CD4-positive, alpha-beta T cell treated with Interleukin-15 for 4 hours (primary cell): ENCODE measurements at places on chromosomes 12 and 14.
A peak's percentile ranks its signal among the peaks of the same experiment; 100 is the strongest.

DNA sequence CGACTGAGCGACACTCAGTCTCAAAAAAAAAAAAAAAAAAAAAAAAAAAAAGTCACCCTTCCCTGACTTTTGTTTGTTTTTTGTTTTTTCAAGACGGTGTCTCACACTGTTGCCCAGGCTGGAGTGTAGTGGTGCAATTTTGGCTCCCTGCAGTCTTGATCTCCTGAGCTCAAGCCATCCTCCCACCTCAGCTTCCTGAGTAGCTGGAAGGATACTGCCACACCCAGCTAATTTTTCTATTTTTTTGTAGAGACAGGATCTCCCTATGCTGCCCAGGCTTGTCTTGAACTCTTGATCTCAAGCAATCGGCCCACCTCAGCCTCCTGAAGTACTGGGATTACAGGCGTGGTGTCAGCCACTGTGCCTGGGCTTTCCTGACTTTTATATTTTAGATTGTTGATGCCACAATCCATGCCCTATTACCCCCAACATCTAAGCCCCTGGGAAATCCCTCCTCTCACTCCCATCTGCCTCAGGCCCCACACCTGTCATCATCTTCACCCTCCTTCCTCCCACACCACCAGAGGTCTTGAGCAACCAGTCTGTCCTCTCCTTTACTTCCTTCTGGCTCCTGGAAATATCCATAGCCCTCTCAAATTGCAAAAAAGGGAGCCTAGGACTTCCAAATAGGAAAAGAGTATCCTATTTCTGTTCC, 7.8 kb downstream of the IKZF4 start:
- no peak for DNase-seq

DNA sequence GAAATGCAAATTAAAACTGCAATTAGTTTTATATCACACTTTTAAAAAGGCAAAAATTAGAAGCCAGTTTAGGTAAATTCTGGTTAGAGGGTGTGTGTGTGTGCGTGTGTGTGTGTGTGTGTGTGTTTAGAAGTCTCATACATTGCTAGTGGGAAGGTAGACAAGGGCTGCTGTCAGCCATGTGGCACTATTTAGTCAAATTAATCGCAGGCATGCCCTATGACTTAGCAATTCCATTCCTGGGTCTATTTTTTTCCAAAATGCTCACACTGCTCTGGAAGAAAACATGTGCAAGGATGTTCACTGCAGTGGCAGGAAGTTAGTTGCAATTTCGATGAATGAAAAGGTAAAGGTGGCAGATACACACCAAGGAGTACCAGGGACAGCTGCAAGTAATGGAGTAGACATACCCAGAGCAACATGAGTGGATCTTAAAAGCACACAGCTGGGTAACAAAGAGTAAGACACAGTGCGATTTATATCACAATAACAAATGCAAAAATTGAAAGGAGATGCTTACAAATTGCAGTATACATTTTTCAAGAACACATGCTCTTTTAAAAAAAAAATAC, 11.6 kb downstream of the CAPZA3 start:
- no peak for DNase-seq

- DNase-seq, result no peak
Measured at GRCh38 chr12:82919388-82920054, 232.8 kb downstream of the TMTC2 start.

DNA sequence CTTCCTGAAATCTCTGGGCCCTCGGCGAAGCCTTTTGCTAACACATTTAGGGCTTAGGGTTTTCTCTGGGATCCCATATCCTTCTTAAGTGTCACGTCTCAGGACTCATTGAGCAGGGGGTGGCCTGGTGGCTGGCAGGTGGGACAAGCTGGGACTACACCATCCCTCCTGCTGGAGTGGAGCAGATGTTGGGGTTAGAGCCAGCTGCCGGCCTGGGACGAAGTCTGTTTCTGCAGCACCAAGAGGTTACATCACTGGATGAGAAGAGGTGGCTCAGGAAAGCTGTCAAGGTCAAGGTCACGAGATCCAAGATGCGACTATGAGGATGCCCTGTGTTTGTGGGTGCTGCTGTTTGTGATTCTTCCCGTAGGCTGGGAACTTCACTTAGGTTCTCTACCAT, 16.3 kb downstream of the SMCO2 start:
- no peak for DNase-seq

GRCh38 chr12:88868050-88868449, 287.8 kb upstream of the KITLG start:
- no peak for DNase-seq

- no peak for DNase-seq
Measured at GRCh38 chr12:54974279-54974678, 10.3 kb downstream of the TESPA1 start.

DNA sequence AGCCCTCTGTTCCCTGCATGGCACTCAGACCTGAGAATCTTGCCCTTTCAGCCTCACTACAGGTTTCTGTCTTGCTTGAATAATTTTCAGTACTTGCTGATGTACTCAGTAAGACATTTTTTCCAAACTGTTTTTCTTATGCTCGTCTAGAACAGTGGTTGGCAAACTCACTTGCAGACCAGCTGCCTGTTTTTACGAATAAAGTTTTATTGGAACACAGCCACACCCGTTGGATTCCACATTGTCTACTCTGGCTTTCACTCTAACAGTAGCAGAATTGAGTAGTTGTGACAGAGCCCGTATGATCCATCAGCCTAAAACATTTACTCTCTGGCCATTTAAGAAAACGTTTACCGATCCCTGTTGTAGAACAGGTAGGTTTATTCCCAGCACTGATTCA, 72.8 kb downstream of the FOXN4 start:
- no peak for DNase-seq

DNA sequence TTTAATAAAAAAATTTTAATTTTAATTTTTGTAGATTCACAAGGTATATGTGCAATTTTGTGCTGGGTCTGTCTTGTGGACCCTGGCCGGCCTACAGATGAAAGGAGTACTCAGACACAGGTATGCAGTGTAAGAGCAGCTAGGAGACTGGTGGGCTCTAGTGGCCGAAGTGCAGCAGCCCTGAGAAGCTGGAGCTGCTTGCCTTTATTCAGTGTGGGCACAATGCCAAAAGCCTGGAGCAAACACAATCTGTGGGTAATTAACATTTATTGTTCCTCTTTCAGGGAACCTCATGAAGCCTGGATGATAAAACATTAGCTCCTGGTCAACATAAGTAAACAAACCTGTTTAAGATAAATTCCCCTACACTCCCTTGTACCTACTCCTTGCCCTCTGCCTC, 135.7 kb upstream of the SEL1L start:
- DNase-seq, result no peak

- DNase-seq, result no peak
Measured at GRCh38 chr14:95293449-95293848, 26.3 kb downstream of the CLMN start.

GRCh38 chr14:22176957-22177356, 412.1 kb downstream of the DAD1 start:
- no peak for DNase-seq

DNA sequence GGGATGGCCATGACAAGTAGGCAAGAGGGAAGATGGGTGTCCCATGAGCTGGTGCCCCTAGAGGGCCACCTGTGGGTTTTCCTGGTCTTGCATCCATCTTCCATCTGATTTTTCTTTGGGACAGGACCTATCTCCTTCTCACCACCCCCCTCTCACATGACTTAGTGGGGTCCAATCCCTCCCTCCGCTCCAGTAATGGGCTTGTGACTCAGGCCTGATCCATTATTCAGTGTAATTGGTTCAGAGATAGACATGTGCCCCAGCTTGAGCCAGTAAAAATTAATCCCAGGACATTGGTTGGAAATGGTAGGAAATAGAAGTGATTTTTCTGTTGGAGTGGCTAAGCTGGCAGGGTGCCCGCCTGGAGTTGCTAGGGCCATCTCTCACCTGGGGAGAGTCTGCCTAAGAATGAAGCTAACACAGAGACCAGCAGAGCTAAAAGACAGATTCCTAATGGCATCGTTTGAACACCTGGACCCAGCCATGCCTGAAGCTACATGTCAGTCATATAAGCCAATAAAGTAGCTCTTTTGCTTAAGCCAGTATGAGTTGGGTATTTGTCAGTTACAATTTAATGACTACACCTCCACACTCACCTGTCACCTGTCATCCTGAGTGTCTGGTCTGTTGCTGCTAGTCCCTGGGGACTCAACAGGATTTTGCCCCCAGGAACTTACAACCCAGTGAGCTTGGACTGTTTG, 14.7 kb downstream of the RASAL1 start:
- no peak for DNase-seq

DNA sequence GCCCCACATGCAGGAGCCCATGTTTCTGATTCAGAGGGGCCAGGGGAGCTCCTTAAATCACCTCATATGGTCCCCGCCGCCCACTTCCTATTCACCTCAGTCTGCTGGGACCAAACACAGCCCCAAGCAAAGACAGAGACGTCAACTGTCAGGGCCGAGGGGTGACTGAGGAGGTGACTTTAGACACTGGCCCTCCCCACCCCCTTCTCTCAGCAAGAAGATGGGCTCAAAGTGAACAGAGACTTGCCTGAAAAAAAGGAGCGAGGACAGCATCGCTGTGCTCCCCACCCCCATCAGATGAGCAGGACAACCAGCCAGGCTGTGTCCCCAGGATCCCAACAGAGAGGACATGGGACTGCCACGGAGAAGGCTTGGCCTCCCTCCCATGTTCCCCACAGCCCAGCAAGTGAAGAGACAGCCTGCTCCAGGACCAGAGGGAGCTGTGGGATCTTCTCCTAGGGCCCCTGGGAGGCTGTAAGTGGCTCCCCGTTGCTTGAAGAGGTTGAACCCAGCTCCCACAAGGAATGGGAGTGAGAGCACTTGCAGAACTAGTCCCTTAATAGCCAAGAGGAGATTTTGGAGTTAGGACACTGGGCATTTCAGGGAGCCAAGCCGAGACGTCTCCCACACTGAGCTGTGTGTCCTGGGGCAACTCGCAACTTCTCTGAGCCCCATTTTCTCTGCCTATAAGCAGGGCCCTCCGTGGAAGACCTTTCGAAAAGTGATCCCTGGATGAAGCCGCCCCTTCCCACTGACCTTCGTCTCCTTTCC, 1.3 kb upstream of the KRT79 start:
- no peak for DNase-seq

DNA sequence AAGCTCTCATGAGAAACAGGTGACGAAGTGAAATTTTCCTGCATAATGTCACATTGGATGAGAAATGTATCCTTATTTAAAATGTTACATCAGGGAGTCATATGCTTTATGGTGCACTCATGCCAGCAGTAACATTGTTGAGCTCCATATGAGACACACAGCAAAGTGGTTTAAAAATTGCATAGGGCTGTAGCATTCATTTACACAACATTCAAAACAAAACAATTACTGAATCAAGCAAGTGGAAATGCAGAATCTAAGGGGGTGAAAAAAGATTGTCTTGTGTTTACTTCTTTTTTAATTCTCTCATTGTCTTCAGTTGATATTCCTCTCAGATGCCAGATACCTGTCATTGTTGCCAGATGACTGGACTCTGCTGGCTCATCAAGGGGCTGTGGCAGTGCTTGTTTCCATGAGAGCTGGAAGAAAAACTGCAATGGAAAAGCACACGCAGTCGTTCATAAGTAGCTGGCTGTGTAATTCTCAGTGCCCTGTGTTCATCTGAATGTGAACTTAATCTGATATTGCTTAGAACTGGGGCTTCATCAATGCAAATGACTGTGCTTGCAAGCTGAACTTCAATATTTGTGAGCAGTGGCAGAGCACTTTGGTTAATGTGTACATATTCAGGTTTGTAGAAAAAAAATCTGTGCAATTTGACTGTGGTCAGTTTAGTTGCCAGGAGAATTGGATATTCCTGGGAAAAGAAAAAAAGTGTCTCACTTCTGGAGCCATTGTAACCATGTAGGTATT, 305.6 kb downstream of the RAD51B start:
- DNase-seq, result no peak

- DNase-seq, result peak; percentile 12
Measured at GRCh38 chr14:24483604-24484252, 24.3 kb downstream of the CMA1 start.

DNA sequence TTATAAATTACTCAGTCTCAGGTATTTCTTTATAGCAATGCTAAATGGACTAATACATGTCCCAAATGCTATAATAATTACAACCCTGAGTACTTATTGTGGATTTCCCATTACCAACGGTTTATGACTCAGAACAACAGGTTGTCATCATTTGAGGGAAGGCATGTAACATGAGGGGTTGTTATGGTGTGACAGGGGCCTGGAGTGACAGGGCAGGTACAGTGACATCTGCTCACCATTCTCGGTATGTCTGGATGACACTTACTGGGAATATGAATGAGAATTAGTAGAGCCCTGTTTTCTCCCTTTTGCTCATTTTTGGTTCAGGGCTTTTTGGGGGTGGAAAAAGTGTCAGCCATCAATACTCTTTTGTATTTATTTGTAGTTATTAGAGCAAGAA, 36.2 kb upstream of the FERMT2 start:
- no peak for DNase-seq

DNA sequence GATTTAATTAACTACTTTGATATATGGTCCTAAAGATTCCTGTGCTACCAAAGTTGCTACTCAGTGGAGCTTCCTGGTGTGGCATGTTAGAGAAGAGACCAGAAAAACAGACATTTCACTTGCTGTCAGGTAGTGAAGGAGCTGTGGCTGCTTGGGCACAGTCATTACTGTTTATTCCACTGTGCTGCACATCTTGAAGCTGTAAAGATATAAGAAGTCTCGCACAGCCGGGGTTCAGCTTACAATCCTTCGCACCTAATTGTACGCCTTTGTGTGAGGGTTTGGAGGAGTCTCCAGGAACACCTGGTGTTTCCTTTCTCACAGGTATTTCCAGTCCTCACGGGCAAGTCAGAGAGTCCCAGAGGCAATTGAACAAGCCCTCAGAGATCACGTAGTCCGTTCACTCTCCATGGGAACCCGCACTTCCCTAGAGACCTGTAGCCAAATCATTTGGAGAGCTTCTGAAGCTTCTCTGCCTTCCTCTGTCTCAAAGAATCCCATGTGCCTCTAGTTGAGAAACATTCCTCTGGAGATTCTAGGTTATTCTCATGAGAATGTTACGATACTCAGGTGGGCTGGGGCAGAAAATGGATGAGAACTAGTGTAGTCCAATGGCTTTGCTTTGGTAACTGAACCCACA, 4.1 kb downstream of the EVL start:
- no peak for DNase-seq

DNA sequence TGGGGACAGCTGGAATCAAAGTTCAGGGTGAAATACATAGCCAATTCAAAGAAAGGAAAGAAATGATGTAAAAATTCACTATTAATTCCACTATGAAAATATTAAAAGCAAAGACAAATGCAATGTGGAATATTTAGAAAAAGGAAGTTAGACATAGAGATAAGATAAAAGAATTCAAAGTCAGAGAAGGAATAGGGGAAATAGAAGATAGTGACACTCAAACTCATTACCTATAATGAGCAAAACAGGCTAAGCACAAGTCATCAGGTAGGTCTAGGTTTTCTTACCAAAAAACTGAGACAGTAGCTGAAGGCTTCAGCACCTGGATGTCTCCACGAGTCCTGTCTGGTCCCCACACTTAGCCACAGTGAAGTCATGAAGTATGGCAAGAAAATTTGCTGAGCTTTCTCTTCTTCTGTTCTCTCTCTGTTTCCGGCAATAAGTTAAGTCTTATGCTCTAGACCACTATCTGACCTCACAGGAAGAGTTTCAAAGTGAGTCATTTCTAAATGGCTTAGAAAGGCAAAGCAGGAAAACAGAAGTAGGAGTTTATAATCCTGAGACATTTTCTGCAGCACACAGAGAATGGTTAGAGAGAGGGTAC, at the start of gene C3AR1:
C3AR1 (minus strand) TSS at position 369 of the 604 bp plus-strand sequence. CDS start 6,174 bp downstream, outside the sequence.
- peak; percentile 74 for DNase-seq

- no peak for DNase-seq
Measured at GRCh38 chr14:32100175-32100574, 23.1 kb downstream of the ARHGAP5 start.
